H54 (cell line): ENCODE measurements at places on chromosomes 2 and 18.

DNA sequence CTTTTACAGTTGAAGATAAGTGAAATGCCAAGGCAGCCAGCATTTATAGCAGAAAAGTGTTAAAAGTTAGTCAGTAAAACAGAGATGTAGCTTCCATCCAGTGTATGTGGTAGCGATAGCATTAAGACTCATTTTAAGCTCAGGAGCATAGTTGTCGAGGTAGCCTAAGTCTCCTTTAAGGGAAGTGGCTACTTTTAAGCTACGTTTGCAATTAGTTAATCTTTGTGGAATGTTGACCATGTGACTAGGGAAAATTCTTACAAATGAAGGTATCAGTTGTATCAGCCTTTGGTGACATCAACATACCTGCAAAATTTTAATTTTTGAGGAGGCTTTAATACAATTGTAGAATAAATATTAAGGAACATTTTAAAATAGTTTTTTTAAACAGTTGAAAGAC, 61.9 kb downstream of the LHCGR start:
- no peak for DNase-seq

- DNase-seq = no peak
Observed at GRCh38 chr18:25595274-25596060, 243.5 kb upstream of the ZNF521 start.

DNA sequence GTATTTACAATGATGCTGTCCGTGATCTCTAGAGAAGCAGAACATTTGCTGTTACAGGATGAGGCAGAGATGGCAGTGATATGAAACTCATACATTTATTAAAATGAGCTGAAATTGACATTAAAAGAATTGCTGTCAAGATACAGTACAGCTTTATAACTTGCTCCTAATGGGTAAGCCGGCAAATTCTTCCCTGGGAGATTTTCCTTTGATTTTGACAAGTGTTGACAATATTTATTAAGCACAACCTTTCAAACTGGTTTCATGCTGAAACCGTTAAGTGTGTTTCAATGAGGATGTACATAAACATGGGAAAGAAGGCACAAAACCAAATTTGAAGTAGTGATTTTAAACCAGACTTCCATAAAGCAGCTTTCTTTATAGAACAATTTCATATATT, 45.5 kb downstream of the SPHKAP start:
- DNase-seq = no peak

- DNase-seq = no peak
Observed at GRCh38 chr2:195445639-195446038, 211.4 kb upstream of the SLC39A10 start.

DNA sequence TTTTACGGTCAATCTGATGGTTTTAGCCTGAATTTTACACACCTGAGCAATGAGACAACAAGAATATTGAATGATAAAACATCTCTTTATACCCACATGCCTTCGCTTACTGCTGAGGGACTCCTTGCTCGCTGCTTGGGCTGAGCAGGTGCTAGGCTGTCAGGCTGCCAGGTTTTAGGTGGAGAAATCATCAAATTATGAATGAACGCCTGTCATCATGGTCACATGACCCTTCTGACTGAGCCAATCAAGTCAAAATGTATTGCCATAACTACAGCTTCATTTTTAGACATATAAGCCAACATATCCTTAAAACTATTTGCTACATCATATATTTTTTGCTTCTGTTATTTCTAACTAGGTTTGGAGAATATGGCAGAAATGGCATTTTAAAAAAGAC, 274.0 kb downstream of the LNPK start:
- DNase-seq = no peak

DNA sequence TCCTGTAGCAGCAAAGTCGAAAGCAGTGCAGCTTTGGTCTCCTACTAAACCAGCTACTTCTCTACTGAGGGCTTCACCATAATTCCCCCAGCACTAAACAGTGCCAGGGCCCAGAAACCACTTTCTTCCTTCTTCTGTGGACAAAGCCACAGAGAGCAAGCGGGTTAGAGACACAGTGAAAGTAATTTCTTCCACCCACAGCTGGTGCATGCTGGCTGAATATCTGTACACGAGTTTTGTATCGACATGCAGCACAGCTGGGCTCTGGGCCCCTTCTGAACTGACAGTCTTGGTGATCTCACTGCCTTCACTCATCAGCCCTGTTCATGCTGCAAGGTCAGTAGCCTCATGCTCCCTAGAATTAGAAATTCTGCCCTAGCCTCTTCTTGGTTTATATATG, 74.0 kb upstream of the SULT1C3 start:
- no peak for DNase-seq

DNA sequence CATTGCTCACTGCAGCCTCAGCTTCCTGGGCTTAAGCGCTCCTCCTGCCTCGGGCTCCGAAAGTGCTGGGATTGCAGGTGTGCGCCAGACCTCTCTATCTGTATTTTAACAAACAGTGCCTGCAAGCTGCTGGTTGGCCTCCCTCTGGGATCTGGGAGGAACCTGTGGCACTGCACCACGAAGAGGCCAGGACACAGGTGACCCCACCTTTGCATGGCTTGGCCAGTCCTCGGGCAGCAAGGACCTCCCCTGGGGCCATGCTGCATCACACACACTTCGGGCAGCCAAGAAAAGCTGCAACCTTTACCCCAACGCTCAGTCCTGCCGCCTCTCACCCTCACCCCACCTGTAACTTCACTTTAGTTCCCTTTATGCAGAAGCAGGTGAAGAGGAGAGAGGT, 70.0 kb downstream of the PXDN start:
- no peak for DNase-seq

DNA sequence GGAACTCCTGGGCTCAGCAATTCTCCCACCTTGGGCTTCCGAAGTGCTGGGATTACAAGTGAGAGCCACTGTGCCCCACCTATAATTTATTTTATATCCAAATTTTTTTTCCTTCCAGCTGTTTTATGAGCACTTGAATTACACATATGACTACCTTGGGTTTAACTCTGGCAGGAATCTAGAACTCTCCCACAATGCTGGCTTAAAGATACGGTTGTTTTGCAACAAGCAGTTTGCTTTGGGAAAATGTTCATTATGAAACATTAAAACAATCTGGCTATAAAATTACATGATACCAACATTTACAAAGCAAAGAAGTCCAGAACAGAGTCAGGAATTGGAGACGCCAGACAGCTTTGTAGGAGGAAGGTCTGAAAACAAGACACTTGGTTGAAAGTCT, 12.8 kb downstream of the CD302 start:
- DNase-seq = no peak

DNA sequence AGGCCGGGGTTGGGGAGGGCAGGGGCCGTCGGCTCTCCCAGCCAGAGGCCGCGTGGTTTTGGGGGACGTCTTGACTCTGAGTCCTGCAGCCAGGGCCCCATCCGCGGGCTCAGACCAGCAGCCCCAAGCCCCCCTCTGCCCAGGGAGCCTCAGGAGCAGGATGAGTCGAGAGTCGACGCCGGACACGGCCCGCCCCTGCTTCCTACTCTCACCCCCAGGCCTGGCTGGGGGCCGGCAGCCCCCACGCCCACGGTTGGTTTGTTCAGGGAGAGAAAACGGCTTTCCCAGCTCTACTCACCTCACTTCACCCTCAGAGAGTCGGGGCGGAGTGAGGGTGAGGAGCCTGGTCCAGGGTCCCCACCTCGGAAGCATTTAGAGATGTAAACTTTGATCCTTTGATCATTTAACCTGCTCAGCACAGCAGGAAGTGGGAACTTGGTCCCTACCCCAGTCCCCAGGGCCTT, 6.9 kb downstream of the SNORC start:
- no peak for DNase-seq

- DNase-seq = no peak
Observed at GRCh38 chr2:46318579-46319460, 21.6 kb downstream of the EPAS1 start.

GRCh38 chr2:220432645-220433044, 805.2 kb downstream of the SLC4A3 start:
- no peak for DNase-seq

GRCh38 chr2:230326453-230327417, at the start of gene SP140L:
TSS of gene SP140L (plus strand) at chr2:230327193. CDS start at chr2:230327270, 77 bp downstream.
- DNase-seq = peak; percentile 70

DNA sequence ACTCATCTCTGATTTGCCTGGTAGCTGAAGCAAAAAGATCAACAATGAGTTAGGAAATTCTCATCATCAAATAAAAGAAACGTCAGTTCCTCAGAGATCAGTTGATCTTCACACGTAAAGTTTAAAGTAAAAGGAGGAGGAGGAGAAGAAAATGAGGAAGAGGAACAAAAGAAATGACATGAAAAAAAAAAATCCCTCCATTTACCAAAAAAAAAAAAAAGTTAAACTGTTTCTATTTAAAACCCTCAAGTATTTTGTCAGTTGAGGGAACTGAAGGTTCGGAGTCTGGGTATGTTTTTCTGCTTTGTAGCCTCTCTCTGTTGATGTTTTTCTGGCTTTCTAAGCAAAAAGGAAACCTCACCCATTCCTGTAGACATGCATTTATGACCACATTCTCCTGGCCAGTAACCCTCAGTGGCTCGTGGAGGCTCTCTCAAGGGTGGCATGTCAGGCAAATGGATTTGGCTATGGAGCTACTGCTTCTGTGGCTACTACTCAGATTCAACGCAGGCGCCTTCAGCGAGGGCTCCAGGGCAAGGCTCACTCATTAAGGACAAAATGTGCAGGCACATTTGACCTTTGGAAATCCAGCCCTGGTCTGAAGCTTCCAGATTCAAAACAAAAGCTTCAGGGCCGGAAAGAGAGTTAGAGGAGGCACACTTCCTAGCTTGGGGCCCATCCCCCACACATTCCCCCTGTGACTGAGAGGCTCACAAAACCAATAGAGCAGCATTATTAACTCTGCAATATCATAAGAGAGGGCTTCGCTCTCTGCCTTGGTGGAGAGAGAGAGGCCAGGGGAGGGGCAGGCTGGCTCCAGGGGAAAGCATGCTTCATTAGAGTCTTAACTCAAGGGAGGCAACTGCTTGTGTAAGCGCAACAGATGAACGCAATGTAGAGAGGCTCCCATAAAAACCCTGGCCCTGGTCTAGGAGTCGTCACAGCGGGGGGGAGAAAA, 22.3 kb downstream of the KLF7 start:
- no peak for DNase-seq

DNA sequence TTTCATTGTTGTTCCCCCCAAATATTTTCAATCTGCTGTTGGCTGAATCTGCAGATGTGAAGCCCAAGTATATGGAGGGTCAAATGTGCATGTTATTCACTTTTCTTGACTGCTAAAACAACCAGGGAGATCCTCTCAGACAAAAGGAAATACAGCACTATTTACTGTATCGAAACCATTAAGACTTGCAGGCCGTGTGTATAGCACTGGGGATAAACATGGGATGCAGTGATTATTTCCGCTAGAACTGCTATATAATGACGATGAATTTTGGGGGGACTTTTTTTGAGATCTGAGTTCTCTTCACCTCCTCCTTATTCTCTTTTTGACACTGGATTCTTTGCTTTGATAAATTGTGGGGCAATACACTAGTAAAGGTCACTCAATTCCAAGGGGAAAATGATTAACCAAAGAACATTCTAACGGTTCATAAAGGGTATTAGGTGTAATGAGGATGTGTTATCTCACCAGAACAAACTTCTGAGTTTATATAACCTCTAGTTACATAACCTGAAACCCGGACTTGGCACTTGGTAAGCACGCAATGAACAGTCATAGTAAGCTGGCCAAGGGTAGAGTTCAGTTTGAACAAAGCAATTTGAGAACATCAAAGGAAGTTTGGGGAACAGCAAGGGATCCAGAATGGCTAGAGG, 3.5 kb upstream of the UGT1A1 start:
- no peak for DNase-seq

DNA sequence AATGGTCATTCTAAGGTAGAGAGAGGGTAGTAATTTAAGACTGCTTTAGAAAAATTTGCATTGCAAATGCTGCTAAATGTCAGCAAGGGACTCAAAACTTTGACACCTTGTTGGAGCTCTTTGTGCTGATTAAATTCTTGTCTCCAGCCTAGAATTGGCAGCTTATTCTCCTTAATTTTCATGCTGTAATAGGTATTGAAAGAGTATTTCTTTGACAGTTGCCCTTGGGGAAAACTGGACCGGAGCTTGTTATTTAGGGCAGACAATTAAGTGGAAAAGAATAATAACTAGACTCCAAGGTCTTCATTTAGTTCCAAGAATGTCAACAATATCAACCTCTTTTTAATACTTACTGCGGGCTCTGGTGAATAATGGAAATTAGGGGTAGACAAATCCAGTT, 264.0 kb downstream of the TPGS2 start:
- no peak for DNase-seq

DNA sequence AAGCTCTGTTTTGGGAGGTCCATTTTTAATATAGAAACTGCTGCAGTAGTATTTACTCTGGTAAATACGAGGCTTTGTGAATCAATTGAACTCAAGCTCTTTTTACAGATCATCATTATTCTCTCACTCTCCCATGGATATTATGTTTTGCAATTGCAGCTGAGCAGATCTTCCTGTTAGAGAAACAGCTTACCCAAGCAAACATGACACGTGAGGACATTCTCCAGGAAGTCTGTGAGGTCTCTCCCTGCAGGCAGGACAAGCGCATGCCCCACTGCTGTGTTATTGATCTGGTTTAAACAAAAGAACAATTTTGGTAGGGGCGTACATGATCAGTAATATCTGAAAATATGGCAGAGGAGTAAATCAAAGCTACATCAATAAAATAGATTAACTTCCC, 72.1 kb downstream of the COL6A3 start:
- DNase-seq = no peak

DNA sequence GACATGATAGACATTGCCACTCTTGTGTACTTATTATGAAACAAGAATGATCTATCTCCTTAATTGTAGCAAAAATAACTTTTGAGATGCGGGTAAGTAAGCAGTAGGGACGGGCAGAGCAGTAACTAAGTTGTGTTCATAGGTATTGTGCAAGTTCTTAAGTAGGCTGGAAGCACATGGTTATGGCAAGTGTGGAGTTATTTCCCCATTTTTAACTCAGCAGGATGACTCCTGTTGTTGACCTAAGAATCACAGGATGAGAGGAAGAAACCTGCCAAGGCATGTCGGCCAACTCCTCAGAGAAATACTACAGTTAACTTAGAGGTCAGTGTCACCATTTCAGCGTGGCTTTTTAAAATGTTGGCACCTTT, 51.1 kb upstream of the FN1 start:
- DNase-seq = no peak

DNA sequence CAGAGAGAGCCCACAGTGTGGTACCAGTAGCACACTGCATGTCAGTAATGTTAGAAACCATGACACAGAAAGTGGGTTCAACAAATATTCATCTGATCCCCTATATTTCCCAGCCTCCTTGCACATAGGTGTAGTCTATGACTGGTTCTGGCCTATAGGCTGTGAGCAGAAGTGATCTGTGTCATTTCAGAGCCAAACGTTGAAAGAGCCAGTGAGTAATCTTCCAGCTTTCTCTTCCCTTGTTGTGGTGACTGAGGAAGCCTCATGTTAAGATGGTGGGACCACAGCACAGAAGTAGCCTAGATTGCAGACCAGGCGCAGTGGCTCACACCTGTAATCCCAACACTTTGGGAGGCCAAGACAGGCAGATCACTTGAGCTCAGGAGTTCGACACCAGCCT, 4.1 kb downstream of the TMEM237 start:
- DNase-seq = no peak

DNA sequence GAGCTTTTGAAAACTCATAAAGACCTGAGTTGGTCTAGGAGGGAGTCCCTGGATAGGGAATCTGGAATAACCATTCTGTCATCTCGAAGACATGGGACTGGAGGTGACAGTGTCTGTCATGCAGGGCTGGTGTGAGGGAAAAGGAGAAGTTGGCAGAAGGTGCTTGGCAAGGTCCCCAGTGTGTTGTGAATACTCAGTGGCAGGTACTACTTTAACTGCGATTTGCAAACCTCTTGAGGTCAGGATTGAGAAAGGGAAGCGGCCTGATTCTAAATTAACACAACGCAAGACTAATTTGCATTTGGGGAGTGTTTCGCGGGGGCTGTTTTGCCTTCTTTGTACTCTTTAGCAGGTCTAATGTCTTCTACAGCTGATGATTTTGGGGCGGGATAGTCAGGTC, 77.0 kb upstream of the TMEM200C start:
- no peak for DNase-seq
